WTC11 (cell line): ENCODE measurements at places on chromosomes 3 and 15. TPM values are rescaled to one million over a fixed set of nuclear protein-coding genes. Genes with fewer than 3 reads are reported as not detected.

Gene LMAN1L
- total RNA-seq: not detected in 3 replicates

Gene CPA3
- not detected in 3 replicates for total RNA-seq

Gene TMEM89
- total RNA-seq: 0.53 to 0.66 TPM in 2 of 3 replicates, not detected in the other

Gene TRANK1
- 10.5 to 12.2 TPM (median 11.4 TPM) in 3 replicates for total RNA-seq

Gene CALML4
- 8.9 to 10.1 TPM (median 9.8 TPM) in 3 replicates for total RNA-seq

Gene CHST13
- 4.1 to 6.8 TPM (median 6.4 TPM) in 3 replicates for total RNA-seq

Gene FAM107A
- total RNA-seq: 0.31 to 0.76 TPM (median 0.55 TPM) in 3 replicates

Gene NRG4
- 0.18 to 0.55 TPM in 2 of 3 replicates, not detected in the other for total RNA-seq

Gene COLQ
- 1.2 to 2.2 TPM (median 1.8 TPM) in 3 replicates for total RNA-seq

Gene POPDC2
- 0.48 to 0.64 TPM (median 0.53 TPM) in 3 replicates for total RNA-seq

Gene ANKRD34C
- total RNA-seq: not detected in 3 replicates
